T-helper 17 cell (primary cell): ENCODE measurements at places on chromosomes 2 and 18.

GRCh38 chr2:95275601-95276243 lies 1.5 kb downstream of the PROM2 start:
- DNase-seq = no peak
- H3K4me3 ChIP-seq = no peak overlapping the region
- H3K4me1 ChIP-seq = no peaks in the 10 kb centered on the region
- H3K36me3 ChIP-seq = no peaks in the 10 kb centered on the region
- H3K27me3 ChIP-seq = no peaks in the 10 kb centered on the region
- no peak overlapping the region for H3K27ac ChIP-seq

- no peaks in the 10 kb centered on the region for H3K4me1 ChIP-seq
- H3K27me3 ChIP-seq = no peaks in the 10 kb centered on the region
- H3K27ac ChIP-seq = no peak overlapping the region
- no peak for DNase-seq
- H3K4me3 ChIP-seq = no peak overlapping the region
- H3K36me3 ChIP-seq = no peaks in the 10 kb centered on the region
Measured at GRCh38 chr2:150136401-150136800, 351.1 kb downstream of the RND3 start.

- H3K36me3 ChIP-seq = no peaks in the 10 kb centered on the region
- no peak overlapping the region for H3K4me3 ChIP-seq
- no peak overlapping the region for H3K27ac ChIP-seq
- H3K4me1 ChIP-seq = no peaks in the 10 kb centered on the region
- no peak for DNase-seq
Measured at GRCh38 chr18:32920796-32921787, 148.3 kb upstream of the KLHL14 start.

GRCh38 chr18:56197241-56197859 lies 441.0 kb downstream of the TXNL1 start:
- no peaks in the 10 kb centered on the region for H3K4me1 ChIP-seq
- H3K27ac ChIP-seq = no peak overlapping the region
- no peaks in the 10 kb centered on the region for H3K36me3 ChIP-seq
- DNase-seq = no peak
- no peak overlapping the region for H3K4me3 ChIP-seq

- H3K27ac ChIP-seq = no peak overlapping the region
- H3K4me1 ChIP-seq = no peaks in the 10 kb centered on the region
- DNase-seq = no peak
- H3K36me3 ChIP-seq = no peaks in the 10 kb centered on the region
- H3K27me3 ChIP-seq = no peaks in the 10 kb centered on the region
Measured at GRCh38 chr2:141207036-141207385, 923.8 kb downstream of the LRP1B start.

DNA sequence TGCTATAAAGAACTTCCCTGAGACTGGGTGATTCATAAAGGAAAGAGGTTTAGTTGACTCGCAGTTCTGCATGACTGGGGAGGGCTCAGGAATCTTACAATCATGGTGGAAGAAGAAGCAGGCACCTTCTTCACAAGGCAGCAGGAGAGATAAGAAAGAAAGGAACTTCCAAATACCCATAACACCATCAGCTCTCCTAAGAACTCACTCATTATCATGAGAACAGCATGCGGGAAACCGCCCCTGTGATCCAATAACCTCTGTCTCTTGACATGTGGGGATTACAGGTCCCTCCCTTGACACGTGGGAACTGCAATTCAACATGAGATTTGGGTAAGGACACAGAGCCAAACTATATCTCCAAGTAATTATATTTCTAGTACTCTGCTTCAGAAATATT lies 163.8 kb upstream of the CDH20 start:
- H3K4me3 ChIP-seq = no peak overlapping the region
- DNase-seq = no peak
- no peaks in the 10 kb centered on the region for H3K4me1 ChIP-seq
- no peaks in the 10 kb centered on the region for H3K36me3 ChIP-seq
- H3K27me3 ChIP-seq = no peaks in the 10 kb centered on the region

DNA sequence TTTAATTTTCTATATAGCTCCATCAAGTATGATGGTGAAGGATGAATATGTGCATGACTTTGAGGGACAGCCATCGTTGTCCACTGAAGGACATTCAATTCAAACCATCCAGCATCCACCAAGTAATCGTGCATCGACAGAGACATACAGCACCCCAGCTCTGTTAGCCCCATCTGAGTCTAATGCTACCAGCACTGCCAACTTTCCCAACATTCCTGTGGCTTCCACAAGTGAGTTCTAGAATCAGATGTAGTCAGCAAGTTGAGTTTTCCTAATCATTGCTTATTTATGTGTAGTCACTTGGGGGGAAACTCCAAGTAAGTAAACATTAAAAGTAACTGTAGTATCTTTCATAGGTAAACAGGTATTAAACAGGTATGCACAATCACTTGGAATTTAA lies 24.8 kb downstream of the SMAD4 start:
- no peak overlapping the region for H3K4me3 ChIP-seq
- peaks cover 25% of the 10 kb centered on the region for H3K4me1 ChIP-seq
- DNase-seq = no peak

GRCh38 chr2:37648331-37649011 lies 23.0 kb downstream of the CDC42EP3 start:
- peak; percentile 31 for DNase-seq
- H3K27ac ChIP-seq = peak overlapping the region; percentile 93
- H3K4me3 ChIP-seq = peak overlapping the region; percentile 80
- no peaks in the 10 kb centered on the region for H3K27me3 ChIP-seq

DNA sequence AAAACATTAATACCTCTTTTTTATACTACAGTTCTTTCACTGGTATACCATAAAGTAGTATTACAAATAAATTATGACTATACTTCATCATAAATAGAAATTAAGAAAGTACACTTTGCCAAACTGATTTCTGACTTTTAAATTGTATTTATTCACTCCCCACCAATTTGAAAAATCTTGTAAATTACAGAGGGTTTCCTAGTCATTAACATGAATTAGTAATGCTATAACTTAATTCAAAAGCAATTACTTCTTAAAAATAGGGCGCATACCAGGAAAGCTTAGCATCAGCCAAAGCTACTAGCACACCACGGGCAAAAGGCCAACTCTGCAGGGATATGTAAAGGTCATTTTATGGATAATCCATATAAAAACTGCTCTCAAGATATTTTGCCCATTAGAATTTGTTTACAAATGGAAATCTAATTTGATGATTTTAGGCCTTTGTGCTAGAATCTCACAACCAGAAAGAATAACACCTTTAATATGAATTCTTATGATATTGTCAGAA lies 142.3 kb downstream of the PIGN start:
- no peak for DNase-seq
- H3K36me3 ChIP-seq = no peaks in the 10 kb centered on the region
- H3K27me3 ChIP-seq = no peaks in the 10 kb centered on the region
- H3K4me3 ChIP-seq = no peak overlapping the region

DNA sequence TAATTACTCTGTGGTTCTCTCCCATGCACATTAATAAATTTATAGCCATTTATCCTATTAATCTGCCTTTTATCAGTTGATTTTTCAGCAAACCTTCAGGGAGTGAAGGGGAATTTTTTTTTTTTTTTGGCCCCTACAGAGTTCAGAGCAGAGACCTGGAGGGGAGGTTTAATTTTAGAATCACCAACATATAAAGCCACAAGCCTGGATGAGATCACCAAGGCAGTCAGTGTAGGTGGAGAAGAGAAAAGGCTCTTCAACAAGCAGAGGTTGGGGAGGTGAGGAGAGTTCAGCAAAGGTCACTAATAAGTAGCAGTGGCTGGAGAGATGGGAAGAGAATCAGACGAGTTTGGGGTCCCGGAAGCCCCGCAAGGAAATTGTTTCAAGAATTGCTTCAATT lies 48.4 kb upstream of the SPTBN1 start:
- H3K4me1 ChIP-seq = peaks cover 13% of the 10 kb centered on the region
- no peak for DNase-seq
- H3K4me3 ChIP-seq = no peak overlapping the region
- H3K27ac ChIP-seq = no peak overlapping the region
- peaks cover 19% of the 10 kb centered on the region for H3K27me3 ChIP-seq

- peak overlapping the region; percentile 16 for H3K27ac ChIP-seq
- DNase-seq = no peak
- H3K4me3 ChIP-seq = no peak overlapping the region
- H3K4me1 ChIP-seq = peaks cover 4% of the 10 kb centered on the region
Measured at GRCh38 chr2:219286436-219287115, 7.4 kb downstream of the DNAJB2 start.

GRCh38 chr18:33841221-33841967 lies 263.4 kb downstream of the ASXL3 start:
- DNase-seq = no peak
- no peak overlapping the region for H3K27ac ChIP-seq
- no peaks in the 10 kb centered on the region for H3K4me1 ChIP-seq
- H3K36me3 ChIP-seq = no peaks in the 10 kb centered on the region
- no peak overlapping the region for H3K4me3 ChIP-seq

- no peaks in the 10 kb centered on the region for H3K36me3 ChIP-seq
- peaks cover 13% of the 10 kb centered on the region for H3K27me3 ChIP-seq
- H3K4me3 ChIP-seq = no peak overlapping the region
Measured at GRCh38 chr18:37453752-37454151, 111.8 kb downstream of the CELF4 start.

- H3K27ac ChIP-seq = peak overlapping the region; percentile 100
- peaks cover 76% of the 10 kb centered on the region for H3K4me1 ChIP-seq
- DNase-seq = no peak
- H3K27me3 ChIP-seq = no peaks in the 10 kb centered on the region
- peak overlapping the region; percentile 82 for H3K4me3 ChIP-seq
Measured at GRCh38 chr18:13379062-13379865, 160.7 kb downstream of the LDLRAD4 start.

- H3K27ac ChIP-seq = no peak overlapping the region
- no peaks in the 10 kb centered on the region for H3K4me1 ChIP-seq
- H3K4me3 ChIP-seq = no peak overlapping the region
- no peak for DNase-seq
- no peaks in the 10 kb centered on the region for H3K27me3 ChIP-seq
Measured at GRCh38 chr2:177275743-177276055, 11.2 kb upstream of the NFE2L2 start.

- no peaks in the 10 kb centered on the region for H3K36me3 ChIP-seq
- no peak for DNase-seq
- no peak overlapping the region for H3K27ac ChIP-seq
- no peaks in the 10 kb centered on the region for H3K27me3 ChIP-seq
- H3K4me3 ChIP-seq = no peak overlapping the region
Measured at GRCh38 chr18:34061226-34061625, 163.5 kb downstream of the NOL4 start.

DNA sequence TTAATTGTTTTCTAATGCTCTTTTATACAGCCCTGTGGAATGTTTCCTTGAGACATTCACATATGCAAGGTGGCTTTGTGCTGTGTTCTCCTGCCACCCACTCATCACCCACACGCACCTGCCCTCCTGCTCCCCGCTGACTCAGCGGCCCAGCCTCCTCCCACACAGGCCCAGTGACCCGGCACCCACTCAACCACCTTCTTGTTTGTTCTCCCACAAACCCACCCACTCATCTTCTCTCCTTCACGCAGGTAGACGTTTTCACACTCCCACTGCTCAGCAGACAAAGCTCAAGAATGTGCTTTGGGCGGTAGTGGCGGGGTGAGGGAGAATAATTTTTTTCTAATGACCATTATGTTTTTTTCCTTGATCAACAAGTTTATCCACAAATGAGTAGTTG lies 28.6 kb upstream of the NEMP2 start:
- no peaks in the 10 kb centered on the region for H3K4me1 ChIP-seq
- DNase-seq = no peak
- no peak overlapping the region for H3K4me3 ChIP-seq

GRCh38 chr2:149562324-149562723 lies 25.3 kb downstream of the MMADHC start:
- H3K27me3 ChIP-seq = no peaks in the 10 kb centered on the region
- DNase-seq = no peak
- no peak overlapping the region for H3K27ac ChIP-seq
- H3K4me3 ChIP-seq = no peak overlapping the region
- H3K36me3 ChIP-seq = no peaks in the 10 kb centered on the region

GRCh38 chr2:227748079-227748478 lies 2.4 kb downstream of the SCYGR8 start:
- DNase-seq = no peak
- H3K27me3 ChIP-seq = peaks cover 6% of the 10 kb centered on the region
- no peak overlapping the region for H3K4me3 ChIP-seq

DNA sequence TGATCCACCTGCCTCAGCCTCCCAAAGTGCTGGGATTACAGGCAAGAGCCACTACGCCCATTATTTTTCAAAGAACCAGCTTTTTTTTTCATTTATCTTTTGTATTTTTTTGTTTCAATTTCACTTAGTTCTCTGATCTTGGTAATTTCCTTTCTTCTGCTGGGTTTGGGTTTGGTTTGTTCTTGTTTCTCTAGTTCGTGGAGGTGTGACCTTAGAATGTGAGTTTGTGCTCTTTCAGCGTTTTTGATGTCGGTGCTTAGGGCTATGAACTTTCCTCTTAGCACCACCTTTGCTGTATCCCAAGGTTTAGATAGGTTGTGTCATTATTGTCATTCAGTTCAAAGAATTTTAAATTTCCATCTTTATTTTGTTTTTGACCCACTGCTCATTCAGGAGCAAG lies 86.7 kb upstream of the MSTN start:
- no peaks in the 10 kb centered on the region for H3K36me3 ChIP-seq
- H3K4me1 ChIP-seq = no peaks in the 10 kb centered on the region
- peaks cover 3% of the 10 kb centered on the region for H3K27me3 ChIP-seq
- H3K4me3 ChIP-seq = no peak overlapping the region

DNA sequence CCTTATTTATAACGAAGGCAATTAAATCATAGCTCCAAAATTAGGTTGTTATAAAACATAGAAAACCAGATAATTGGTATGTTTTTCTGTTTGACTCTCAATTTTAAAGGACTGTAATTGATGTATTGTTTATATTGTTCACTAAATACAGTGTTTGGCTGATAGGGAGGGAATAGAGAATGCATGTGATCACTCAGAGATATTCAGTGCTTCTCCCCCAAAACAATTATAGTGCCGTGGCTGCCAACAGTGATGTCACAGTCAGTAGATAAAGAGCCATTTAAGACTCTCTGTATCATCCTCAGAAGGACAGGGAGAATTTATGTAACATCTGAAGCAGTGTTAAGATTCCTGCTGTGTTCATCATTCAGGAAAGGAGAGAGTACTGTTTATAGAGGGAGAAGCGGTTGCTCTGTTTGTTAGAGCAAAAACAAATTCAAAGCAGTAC lies 69.6 kb downstream of the PHLPP1 start:
- H3K27me3 ChIP-seq = peaks cover 7% of the 10 kb centered on the region
- H3K36me3 ChIP-seq = no peaks in the 10 kb centered on the region
- peak overlapping the region; percentile 65 for H3K27ac ChIP-seq
- H3K4me3 ChIP-seq = peak overlapping the region; percentile 77
- peaks cover 37% of the 10 kb centered on the region for H3K4me1 ChIP-seq

GRCh38 chr2:65326276-65326675 lies 98.6 kb downstream of the ACTR2 start:
- peaks cover 4% of the 10 kb centered on the region for H3K4me1 ChIP-seq
- no peak overlapping the region for H3K27ac ChIP-seq
- H3K36me3 ChIP-seq = no peaks in the 10 kb centered on the region
- no peaks in the 10 kb centered on the region for H3K27me3 ChIP-seq

- peaks cover 3% of the 10 kb centered on the region for H3K4me1 ChIP-seq
- no peak for DNase-seq
- no peak overlapping the region for H3K4me3 ChIP-seq
- H3K36me3 ChIP-seq = peaks cover 2% of the 10 kb centered on the region
- H3K27me3 ChIP-seq = peaks cover 46% of the 10 kb centered on the region
- no peak overlapping the region for H3K27ac ChIP-seq
Measured at GRCh38 chr18:48356151-48356745, 52.9 kb downstream of the ZBTB7C start.

- H3K27me3 ChIP-seq = peaks cover 33% of the 10 kb centered on the region
- no peak overlapping the region for H3K27ac ChIP-seq
- H3K4me3 ChIP-seq = no peak overlapping the region
- H3K4me1 ChIP-seq = peaks cover 5% of the 10 kb centered on the region
- DNase-seq = no peak
Measured at GRCh38 chr2:173996766-173997165, 31.6 kb upstream of the SP3 start.
